ENCODE measurements at places on chromosomes 3 and 15.

DNA sequence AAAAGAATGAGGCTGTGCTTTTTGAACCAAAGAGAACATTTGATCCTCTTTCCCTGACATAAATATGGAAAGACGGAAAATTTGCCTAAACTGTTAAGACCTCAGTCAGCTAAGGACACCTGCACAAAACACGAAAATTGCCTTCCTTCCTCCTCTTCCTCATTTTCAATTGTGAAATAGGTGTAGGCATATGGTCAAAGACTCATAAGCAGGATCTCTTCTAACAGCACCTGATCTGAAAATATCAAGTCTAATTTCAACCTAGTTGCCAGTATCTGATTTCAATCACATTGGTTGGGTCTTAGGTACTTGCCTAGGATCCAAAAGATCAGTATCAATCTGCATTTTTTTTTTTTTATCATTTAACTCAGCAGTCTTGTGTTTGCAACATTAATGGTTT, 215.7 kb upstream of the SLC2A2 start:
- no peak for DNase-seq

- no peak for DNase-seq
Observed at GRCh38 chr3:44476181-44476611, 1.3 kb downstream of the ZNF445 start.

DNA sequence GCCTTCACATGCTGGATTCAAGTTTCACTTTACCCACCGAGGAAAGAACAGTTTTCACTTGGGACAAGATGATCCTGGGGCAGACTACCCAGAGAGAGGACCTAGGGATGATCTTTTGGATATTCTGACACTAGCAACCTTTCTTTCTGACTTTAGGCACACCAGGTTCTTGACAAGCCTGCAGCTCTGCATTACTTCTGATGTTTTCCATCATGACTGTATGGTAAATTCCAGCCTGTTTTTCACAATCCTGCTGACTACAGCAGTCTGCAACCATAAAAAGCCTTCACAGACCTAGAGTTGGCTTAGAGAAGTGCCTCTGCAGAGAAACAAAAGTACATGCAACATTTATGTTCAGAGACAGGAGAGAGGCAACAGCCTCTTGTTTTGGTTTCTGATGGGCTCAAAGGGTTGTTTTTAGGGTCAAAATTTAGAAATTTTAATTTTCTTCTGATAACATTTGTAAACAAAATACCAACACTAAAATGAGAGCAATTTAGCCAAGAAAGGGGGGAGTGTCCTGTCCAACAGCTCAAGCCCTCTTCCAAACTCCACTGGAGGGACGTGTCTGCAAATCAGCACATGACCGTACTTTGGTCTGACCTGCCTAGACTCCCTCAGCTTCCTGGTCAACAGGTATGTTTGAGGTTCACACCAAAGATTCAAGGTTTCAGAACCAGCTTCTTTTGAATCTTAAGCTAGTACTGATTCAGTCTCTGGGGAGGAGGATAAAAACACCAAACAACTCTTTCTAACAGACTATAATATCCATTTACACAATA, 799 bp downstream of the ABI3BP start:
- DNase-seq: no peak

- no peak for DNase-seq
Observed at GRCh38 chr3:142035308-142035922, 113.9 kb downstream of the TFDP2 start.

GRCh38 chr3:114370537-114371174, 76.8 kb downstream of the TIGIT start:
- DNase-seq: no peak

DNA sequence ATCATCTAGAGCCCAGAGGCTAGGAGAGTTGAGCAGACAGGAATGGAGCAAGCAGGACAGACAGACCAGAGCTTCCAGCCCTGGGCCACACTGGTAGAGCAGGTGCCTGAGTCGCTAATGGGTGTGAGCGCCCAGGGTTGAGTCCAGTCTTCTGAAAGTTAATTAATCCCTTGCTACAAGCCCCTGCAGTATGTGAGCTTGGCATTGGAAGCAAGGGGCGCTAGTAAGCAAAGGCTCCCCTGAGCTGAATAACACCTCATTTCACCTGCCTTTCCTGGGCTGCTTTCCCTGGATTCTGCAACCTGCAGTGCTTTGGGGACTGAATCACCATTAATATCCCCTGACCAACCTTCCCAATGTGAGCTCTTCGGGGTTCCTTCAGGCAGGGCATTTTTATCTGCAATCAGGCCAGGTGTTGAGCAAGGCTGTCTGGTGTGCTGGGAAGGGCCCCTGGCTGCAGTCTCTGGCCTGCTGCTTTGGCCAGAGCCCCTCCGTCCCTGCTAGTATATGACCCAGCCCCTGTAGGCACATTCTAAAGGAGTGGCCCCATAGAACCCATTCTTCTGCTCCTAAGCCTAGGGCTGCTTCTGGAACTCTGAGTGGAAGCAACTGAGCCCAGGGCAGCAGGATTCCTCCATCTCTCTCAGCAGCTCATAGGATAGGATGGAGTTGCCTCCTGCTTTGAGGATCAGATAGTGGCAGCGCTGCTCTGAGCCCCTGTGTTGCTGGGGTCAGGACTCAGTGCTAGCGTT, 45.1 kb upstream of the EPHB1 start:
- no peak for DNase-seq

GRCh38 chr3:179563271-179563783, 601 bp downstream of the ACTL6A start:
- DNase-seq: peak; percentile 25

GRCh38 chr3:179902061-179902460, 134.7 kb downstream of the PEX5L start:
- no peak for DNase-seq

GRCh38 chr3:69696367-69696766, 42.9 kb upstream of the MITF start:
- DNase-seq: no peak
